Natural killer cell (primary cell): ENCODE measurements at places on chromosomes 12 and 14.
A peak's percentile ranks its signal among the peaks of the same experiment; 100 is the strongest.

DNA sequence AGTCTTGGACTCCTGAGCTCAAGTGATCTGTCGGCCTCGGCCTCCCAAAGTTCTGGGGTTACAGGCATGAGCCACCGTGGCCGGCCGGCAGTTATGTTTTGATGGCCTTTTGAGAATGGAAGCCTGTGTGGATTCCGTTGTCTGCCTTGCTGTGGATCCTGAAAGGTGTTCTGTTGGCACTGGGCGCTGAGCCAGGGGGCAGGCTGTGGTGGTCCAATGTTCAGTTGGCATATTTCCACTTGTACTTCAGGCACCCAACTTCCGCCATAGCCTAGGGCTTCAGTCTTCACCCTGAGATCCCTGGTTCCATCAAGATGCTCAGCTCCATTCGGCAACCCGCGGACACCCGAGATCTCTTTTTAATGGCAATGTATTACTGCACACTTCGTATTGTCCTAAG, 6.3 kb upstream of the RPLP0 start:
- H3K27ac ChIP-seq, result no peak overlapping the region
- no peak overlapping the region for H3K4me3 ChIP-seq
- peaks cover 25% of the 10 kb centered on the region for H3K36me3 ChIP-seq

DNA sequence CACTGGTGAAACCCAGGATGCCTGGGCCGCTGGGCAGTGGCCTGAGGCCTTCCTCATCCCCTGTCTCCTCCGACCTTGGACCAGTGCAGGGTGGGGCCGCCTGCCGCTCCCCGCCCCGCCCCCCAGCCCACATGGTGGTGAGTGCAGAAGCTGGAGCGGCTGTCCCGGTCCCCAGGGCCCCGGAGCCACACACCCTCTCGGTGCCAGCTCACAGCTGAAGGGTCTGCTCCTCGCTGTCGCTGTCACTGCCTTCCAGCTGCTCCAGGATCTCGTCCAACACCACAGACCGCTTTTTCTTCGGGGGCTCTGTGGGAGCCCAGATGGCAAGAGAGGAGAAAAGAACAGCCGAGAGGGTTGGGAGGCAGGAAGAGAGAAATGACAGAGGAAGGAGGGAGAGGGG, 143.1 kb downstream of the RBM19 start:
- peaks cover 2% of the 10 kb centered on the region for H3K36me3 ChIP-seq
- H3K4me1 ChIP-seq, result no peaks in the 10 kb centered on the region
- H3K27me3 ChIP-seq, result no peaks in the 10 kb centered on the region
- H3K4me3 ChIP-seq, result no peak overlapping the region

- no peak overlapping the region for H3K4me3 ChIP-seq
- H3K4me1 ChIP-seq, result no peaks in the 10 kb centered on the region
- H3K27ac ChIP-seq, result no peak overlapping the region
- no peaks in the 10 kb centered on the region for H3K27me3 ChIP-seq
Observed at GRCh38 chr14:37643701-37644100, 48.3 kb downstream of the TTC6 start.

- no peaks in the 10 kb centered on the region for H3K27me3 ChIP-seq
- peak overlapping the region; percentile 84 for H3K27ac ChIP-seq
- peaks cover 17% of the 10 kb centered on the region for H3K36me3 ChIP-seq
- H3K4me1 ChIP-seq, result peaks cover 29% of the 10 kb centered on the region
Observed at GRCh38 chr12:48717252-48717695, 767 bp upstream of the CCNT1 start.

GRCh38 chr12:100758083-100758482, 36.5 kb upstream of the ANO4 start:
- H3K27ac ChIP-seq, result no peak overlapping the region
- no peaks in the 10 kb centered on the region for H3K27me3 ChIP-seq
- no peaks in the 10 kb centered on the region for H3K36me3 ChIP-seq
- no peak overlapping the region for H3K4me3 ChIP-seq
- DNase-seq, result no peak
- H3K4me1 ChIP-seq, result no peaks in the 10 kb centered on the region

- H3K27me3 ChIP-seq, result no peaks in the 10 kb centered on the region
- no peak overlapping the region for H3K27ac ChIP-seq
- no peak overlapping the region for H3K4me3 ChIP-seq
- H3K4me1 ChIP-seq, result no peaks in the 10 kb centered on the region
- H3K36me3 ChIP-seq, result no peaks in the 10 kb centered on the region
Observed at GRCh38 chr12:4603946-4604345, 41.9 kb downstream of the DYRK4 start.

GRCh38 chr14:80781972-80782367, 159.6 kb downstream of the CEP128 start:
- no peak overlapping the region for H3K27ac ChIP-seq
- no peaks in the 10 kb centered on the region for H3K36me3 ChIP-seq
- H3K4me1 ChIP-seq, result no peaks in the 10 kb centered on the region

DNA sequence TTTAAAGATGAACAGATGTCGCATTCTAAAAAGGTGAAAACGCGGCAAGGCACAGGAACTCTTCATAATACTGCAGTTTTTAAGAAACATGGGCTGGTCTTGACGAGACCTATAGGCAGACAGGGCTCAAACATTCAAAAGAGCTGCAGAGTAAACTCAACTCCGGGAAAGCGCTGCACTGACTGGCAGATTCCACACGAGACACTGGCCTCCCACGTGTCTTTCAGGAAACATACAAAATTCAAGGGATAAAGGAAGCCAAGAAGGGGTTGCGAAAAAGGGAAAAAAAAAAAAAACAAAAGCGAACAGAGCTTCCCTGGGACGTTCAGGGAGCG, 614 bp upstream of the ARF6 start:
- peaks cover 10% of the 10 kb centered on the region for H3K4me1 ChIP-seq
- H3K27ac ChIP-seq, result peak overlapping the region; percentile 98
- peak overlapping the region; percentile 93 for H3K4me3 ChIP-seq
- no peak for DNase-seq
- H3K36me3 ChIP-seq, result peaks cover 24% of the 10 kb centered on the region
- no peaks in the 10 kb centered on the region for H3K27me3 ChIP-seq

DNA sequence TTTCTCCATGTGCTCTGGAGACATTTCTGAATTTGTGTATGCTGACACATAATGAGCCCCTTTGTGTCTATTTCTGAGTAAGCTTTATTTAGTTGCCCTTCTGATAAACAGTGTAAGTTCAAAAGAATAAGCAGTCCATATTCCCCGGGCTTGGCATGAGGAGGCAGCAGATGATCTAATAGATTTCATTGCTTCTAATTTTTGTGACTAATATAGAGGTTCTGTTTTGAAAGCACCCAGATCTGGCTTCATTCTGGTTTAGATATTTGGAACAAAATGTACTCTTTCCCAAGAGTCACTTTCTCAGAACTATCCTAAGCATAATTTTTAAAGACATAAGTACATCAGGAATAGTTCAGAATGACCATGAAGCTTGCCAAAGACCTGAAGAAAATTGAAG, 290.9 kb downstream of the BTG1 start:
- H3K27me3 ChIP-seq, result no peaks in the 10 kb centered on the region
- H3K27ac ChIP-seq, result no peak overlapping the region
- no peak overlapping the region for H3K4me3 ChIP-seq
- no peak for DNase-seq

GRCh38 chr12:104699489-104700190, 242.9 kb downstream of the CHST11 start:
- H3K4me3 ChIP-seq, result no peak overlapping the region
- H3K4me1 ChIP-seq, result peaks cover 21% of the 10 kb centered on the region
- no peak overlapping the region for H3K27ac ChIP-seq
- no peaks in the 10 kb centered on the region for H3K36me3 ChIP-seq
- H3K27me3 ChIP-seq, result no peaks in the 10 kb centered on the region

GRCh38 chr12:124588751-124589267, 21.4 kb upstream of the NCOR2 start:
- no peak for DNase-seq
- H3K27me3 ChIP-seq, result no peaks in the 10 kb centered on the region
- no peaks in the 10 kb centered on the region for H3K36me3 ChIP-seq
- no peak overlapping the region for H3K27ac ChIP-seq
- peaks cover 21% of the 10 kb centered on the region for H3K4me1 ChIP-seq

DNA sequence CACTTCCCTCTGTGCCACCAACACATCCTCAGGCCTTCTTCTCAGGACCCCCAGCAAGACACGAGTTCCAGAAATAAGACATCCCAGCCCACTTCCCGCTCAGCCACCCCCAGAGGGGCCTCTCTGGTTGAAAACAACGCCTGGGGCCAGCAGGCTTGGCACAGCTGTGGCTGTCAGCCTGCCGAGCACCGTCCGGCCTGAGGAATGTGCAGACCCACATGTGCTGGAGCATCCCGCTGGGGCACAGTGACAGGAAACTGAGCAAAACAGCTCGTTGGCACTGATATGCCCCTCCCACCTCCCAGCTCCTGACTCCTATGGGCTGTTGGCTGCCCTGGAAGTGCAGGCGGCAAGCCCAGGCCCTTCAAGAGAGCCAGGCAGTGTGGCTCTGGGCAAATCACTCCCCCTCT, 1.4 kb downstream of the SYNE3 start:
- no peak for DNase-seq
- peaks cover 58% of the 10 kb centered on the region for H3K4me1 ChIP-seq
- no peaks in the 10 kb centered on the region for H3K27me3 ChIP-seq

DNA sequence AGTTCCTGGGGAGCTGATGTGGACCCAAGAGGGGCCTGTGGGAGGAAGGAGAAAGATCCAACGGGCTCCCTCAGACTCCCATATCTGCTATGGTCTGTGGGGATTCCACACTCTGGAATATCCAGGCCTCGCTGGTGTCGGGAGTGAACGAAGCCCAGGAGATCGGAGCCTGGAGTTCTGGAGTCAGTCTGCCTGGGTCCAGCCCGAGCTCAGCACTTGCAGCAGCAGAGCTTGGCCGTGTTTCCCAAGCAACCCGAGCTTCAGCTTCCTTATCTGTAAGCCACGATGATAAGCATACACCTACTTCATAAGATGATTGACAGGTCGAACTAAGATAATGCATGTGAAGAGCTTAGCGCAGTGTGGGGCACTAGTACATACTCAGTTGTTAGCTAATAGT, 10.1 kb downstream of the LTBP2 start:
- no peaks in the 10 kb centered on the region for H3K27me3 ChIP-seq
- no peak overlapping the region for H3K27ac ChIP-seq
- H3K4me3 ChIP-seq, result no peak overlapping the region
- no peak for DNase-seq
